PC-3 (cell line): ENCODE measurements at places on chromosomes 7 and 10.
A peak's percentile ranks its signal among the peaks of the same experiment; 100 is the strongest.

- no peak for DNase-seq
Measured at GRCh38 chr10:14328881-14329672, 1.6 kb downstream of the FRMD4A start.

DNA sequence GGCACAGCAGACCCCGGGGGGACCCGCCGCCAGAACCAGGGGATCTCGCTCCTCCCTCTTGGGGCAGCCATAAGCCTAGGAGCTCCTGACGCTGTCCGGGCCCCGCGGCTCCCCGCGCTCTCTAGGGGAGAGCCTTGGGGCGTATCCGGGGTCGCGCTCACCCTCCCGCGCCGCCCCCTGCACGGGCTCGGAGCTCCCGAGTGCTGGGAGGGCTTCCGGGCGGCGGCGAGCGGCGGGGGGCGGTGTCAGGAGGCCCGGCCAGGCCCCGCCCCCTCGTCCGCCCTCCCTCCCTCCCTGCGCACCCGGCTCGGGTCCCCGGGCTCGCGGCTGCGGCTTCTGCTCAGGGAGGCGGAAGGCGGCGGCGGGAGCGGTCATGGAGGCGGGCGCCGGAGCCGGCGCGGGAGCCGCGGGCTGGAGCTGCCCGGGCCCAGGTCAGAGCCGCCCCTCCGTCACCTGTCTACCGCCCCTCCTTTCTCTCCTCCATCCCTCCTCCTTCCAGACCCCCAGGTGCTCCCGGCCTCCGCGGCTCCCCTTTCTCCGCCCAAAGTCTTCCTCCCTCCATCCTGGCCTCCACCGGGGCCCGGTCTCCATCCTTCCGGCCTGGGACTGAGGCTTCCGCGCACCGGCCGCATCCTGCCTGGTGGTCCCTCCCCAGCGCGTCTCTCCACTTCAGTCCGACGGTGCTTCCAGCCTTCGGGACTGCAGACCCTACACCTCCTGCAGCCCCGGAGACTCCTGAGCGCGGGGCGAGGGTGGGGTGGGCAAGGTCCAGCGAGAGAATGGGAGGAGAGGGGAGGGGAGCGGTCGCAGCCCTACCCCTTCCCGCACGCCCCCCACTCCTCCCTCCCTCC is at the start of gene CCDC136:
TSS of gene CCDC136 (plus strand) at position 848 of the 851 bp plus-strand sequence. CDS start 444 bp downstream, outside the sequence.
- DNase-seq = peak; percentile 57

GRCh38 chr10:95260397-95260881 is 30.4 kb downstream of the PDLIM1 start:
- peak; percentile 66 for DNase-seq

DNA sequence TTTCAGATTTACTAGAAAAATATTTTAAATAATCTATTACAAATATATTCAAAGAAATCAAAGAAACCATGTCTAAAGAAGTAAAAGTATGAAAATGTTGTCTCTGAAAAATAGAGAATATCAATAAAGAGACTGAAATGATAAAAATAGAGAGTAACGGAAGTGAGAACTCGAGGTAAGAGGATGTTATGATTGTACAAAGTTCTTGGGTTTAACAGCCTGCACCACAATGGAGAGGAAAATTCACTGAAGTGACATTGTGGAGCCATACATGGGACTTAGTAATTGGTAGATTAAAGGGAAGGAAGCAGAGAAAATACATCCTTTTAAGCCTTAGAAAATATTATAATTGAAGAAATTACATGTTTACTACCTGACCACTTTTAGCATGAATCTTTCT is 77.9 kb downstream of the THSD7A start:
- no peak for DNase-seq

- no peak for DNase-seq
Measured at GRCh38 chr7:131621652-131622051, 65.2 kb upstream of the PODXL start.

- DNase-seq = no peak
Measured at GRCh38 chr7:90560730-90561129, 35.4 kb upstream of the CDK14 start.

DNA sequence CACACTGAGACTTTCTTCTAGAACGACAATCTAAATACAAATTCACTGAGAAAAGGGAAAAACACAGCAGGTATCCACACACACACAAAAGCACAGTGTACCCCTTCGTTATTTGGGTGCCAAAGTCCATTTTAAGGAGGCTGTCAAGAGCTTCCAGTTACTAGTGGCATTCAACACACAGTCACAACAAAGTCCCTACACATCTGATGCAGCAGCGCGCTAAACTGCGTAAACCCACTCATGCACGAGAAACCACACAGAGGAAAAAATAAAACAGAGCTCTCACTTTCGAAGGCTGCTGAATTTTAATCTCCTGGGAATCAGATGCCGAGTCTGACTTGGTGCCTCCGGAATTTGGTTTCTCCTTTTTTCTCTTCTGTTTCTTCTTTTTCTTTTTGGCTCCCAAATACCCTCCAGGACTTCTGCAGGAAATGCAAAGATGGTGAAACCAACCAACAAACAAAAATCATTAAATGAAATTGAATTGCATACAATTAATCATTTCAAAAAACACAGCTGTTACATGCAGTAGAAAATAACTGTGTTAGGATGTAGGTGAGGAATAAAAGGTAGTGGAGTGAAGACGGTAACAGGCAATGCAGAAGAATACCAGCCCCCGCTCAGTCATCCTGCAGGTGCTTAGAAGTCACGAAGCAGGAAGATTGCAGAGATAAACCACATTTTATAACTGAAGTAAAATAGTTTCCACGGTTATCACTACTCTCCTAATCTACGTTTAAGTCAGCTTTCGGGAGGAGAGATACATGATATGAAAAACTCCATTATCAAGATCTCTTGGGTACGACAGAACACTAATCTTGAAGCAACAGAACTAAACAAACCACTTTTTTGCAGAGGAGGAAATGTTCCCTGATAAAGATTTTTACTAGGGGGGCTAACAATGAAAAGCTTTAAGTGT is 27.1 kb downstream of the NMT2 start:
- DNase-seq = no peak

DNA sequence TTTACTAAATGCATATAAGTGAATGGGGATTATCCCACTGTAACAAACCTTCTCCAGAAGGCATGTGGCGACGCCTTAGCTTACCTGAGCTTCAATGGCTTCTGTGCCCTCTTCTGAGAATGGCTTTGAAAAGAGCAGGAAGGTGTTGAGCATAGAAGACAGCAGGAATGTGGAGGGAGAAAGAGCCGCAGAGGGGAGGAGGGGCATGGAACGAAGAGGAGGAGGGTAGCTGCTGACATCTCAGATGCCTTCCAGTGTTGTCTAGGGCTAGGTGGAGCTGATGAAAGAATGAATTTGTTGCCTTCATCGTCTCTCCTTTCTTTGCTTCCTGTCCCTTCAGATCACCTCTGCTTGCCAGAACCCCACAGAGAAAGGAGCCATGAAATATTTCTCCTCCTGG is 86.2 kb downstream of the ITIH5 start:
- no peak for DNase-seq

DNA sequence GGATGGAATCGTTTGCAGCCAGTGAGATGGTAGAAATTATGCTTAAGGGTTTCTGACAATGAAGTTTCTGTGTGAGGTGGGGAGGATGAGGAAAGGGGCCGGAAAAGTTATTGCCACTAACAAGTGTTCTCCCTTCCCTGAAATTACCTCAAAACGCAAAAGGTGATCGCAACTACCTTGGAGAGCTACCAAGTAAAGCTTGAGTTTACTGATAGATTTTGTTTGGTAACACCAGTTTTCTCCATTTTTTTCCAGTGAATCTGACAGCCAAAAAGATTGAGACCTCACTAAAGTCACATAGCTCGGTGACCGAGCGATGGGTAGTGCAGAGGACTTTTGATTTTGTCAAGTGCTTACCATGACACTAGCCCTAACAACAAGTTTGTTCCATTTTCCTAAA is 1.6 kb downstream of the SUV39H2 start:
- DNase-seq = peak; percentile 18

DNA sequence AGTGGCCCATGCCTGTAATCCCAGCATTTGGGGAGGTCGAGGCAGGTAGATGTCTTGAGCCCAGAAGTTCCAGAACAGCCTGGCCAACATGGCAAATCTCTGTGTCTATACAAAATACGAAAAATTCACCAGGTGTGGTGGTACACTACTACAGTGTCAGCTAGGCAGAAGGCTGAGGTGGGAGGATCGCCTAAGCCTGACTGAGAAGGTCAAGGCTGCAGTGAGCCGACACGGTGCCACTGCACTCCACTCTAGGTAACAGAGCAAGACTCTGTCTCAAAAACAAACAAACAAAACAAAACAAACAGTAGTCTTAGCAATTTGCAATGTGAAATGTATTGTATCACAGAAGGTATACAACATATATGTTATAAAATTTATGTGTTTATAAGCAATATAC is 348.0 kb downstream of the SEMA3D start:
- DNase-seq = no peak

DNA sequence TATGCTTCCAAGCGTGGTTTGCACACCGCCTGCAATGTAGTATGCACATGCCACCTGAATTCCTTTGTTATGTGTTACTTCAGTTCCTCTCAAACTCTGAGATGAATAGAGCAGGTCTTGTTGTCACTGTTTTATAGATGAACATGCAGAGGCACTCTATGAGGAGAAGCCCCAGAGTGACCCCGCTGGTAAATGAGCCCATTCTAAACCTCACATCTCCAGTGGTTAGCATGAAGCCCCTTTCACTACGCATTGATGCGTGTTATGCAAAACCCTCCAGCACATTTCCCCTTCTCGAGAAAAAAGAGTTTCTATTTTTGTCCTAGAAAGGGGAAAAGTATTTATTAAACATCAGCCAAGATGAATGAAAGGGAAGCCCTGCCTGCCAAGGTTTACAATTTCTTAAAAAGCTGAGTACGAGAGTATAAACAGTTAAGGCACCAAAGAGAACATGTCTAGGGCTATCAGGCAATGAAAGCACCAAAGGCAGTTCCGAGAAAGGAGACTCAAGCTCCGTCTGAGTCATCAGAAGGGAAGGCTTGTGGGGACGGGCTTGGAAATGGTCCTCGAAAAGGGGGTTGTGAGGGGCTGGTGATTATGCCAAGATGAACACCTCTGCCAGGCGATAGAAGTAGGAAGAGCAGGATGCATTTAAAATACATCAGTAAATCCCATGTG is 58.7 kb upstream of the PFKP start:
- no peak for DNase-seq

- DNase-seq = no peak
Measured at GRCh38 chr10:46323176-46323575, 36.4 kb downstream of the ANTXRL start.

GRCh38 chr10:74900297-74900696 is 73.9 kb downstream of the KAT6B start:
- DNase-seq = no peak

DNA sequence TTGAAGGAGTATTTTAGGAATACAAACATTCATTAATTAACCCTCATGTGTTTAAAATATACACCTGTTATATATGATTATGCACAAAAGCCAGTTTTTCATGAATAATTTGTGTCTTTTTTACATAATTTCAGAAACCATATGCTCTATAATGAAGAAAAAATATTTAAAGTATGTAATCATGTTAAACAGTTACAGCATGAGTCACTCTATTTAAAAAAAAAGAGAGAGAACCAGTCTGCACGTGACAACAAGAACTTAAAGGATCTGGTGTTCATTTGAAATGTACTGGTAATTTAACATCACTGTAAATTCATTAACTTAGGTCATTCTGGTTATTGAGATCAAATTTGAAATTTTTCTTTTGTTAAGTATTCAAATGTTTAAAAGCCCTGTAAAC is 228.5 kb downstream of the CACNB2 start:
- no peak for DNase-seq

DNA sequence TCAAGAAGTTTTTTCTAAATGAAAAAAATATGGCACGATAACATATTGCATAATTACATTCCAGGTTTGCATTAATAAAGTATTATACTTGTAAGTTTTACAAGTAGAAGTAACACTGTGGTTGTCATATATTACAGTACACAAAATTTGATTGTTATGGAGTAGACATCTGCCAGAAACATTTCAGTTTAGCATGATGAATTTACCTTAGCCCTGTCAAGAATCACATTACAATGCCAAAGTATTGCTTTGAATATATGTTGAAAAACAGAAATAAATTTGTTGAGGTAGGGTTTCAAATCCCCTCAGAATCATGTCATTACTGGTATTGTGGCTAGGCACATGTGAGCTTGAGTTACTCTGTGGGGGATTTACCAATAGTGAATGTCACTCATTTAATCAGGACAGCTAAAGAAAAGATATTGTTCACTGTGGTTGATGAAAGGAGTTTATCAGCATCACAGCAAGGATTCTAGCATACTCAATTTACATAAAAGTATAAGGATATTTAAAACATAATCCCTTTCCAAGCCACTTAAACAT is 112.1 kb downstream of the MDFIC start:
- DNase-seq = no peak

DNA sequence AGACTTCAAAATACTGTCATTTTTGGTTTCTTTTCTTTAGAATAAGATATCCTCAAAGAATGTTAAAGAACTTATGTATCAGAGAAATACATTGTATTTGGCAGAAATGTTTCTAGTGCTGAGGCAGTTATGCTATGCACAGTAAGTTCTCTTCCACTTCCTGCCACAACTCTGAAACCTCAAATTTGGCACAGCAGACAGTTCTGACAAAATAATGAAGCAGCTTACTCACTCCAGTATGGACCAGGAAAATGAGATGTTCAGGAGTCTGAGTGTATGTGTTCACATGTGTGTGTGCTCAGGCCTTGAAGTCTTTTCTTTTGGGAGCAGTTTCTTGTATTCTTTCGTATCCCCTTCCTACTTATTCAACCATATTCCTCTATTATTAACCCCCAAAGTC is 197.0 kb upstream of the AGK start:
- peak; percentile 10 for DNase-seq

DNA sequence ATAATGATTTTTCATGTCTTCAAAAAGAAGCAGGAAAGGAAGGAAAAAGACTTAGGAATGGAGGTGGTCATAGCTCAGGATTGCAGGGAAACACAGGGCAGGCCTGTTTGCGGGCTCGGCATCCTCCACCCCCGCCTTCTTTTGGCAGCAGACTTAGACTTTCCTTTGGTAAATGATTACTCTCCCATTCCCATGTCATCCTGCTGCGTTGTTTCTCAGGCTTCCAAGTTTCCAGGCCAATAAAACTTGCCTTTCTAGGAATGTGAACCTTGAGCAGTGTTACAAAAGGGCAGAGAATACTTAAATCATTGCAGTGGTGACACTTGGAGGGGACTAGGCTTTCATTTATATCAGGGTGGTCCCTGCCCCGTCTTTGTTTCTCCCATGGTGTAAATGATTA is 34.0 kb upstream of the DGKB start:
- DNase-seq = peak; percentile 12

DNA sequence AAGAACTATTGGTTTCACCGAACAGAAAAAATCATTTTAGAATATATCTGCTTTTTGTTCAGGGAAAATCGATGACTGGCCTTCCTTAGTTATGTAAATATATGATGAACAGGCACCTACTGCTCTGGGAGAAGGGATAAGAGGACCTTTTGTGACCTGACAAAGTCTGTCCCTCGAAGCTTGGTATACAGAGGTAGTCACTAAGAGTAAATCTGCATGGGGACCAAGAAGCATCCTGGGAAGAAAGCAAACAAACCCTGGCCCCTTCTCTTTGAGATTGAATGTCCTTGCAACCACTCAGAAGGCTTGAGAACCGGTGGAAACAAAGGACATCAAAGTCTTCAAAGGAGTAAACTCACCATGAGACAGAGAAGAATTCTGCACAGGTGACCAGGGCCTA is 52.3 kb downstream of the SKIDA1 start:
- DNase-seq = no peak

GRCh38 chr10:45811075-45811474 is 36.2 kb downstream of the AGAP4 start:
- DNase-seq = no peak

- DNase-seq = no peak
Measured at GRCh38 chr10:92880917-92881316, 32.6 kb downstream of the EXOC6 start.
